Stimulated activated CD4-positive, alpha-beta T cell treated with anti-CD3 and anti-CD28 coated beads, Interleukin-4, amount 100 ng/mL, for 1 hour (primary cell): ENCODE measurements at places on chromosomes 3 and 15.
A peak's percentile ranks its signal among the peaks of the same experiment; 100 is the strongest.

DNA sequence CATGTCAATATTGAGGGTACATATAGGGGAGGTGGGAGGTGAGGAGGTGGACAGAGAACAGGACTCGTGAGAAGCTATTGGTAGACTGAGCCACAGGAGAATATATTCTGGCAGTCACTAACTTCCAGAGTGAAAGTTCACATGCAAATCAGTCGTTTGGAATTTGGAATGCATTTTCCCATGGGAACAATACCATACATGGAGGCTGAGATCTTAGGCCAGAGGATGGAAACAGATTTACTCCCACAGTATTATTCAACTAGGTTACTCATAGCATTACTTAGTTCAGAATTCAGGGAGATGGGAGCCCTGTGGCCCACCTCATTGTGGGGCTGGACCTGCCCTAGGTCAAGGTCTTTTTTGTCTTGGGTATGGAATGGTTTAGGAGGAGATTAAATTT, 36.4 kb upstream of the ABHD2 start:
- no peak for DNase-seq

- DNase-seq, result no peak
Observed at GRCh38 chr15:65372787-65373067, 5.1 kb downstream of the IGDCC3 start.

- no peak for DNase-seq
Observed at GRCh38 chr3:132382688-132383194, 34.6 kb upstream of the DNAJC13 start.

DNA sequence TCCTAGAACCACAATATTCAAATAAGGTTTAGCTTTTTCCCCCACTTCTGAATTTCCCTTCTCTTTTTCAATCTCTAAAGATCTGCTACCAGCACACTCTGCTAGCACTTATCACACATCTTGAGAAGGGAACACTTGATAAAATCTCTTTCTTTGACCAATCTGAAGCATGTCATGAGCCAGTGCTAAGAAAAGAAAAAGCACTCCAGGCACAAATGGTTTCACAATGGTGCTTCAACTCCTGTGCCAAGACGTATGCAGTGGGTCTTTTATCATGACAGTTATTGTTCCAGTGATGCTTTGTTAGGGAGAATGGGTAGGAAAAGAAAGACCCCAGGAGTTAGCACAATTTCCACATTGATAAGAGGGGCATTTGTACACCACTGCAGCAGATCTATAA, 248.4 kb downstream of the ZNF385D start:
- DNase-seq, result no peak

GRCh38 chr3:107458871-107459270, 63.9 kb upstream of the BBX start:
- no peak for DNase-seq

DNA sequence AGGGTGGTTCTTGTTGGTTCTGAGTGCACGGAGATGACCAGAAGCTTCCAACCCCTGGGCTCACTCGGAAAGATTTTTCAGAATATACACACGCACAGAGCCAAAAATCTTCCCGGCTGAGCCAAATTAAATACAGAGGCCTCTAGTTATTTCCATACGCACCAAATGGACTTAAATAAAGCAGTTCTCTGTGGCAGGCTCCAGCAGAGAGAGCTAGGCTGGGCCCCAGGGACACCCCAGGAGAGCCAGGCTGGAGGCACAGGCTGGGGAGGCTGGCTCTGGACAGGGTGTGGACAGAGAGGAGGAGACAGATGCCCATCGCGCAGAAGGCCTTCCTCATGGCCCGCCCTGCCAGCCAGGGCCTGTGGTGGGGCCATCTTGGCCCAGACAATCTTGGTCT, 115.9 kb downstream of the IQSEC1 start:
- DNase-seq, result no peak

DNA sequence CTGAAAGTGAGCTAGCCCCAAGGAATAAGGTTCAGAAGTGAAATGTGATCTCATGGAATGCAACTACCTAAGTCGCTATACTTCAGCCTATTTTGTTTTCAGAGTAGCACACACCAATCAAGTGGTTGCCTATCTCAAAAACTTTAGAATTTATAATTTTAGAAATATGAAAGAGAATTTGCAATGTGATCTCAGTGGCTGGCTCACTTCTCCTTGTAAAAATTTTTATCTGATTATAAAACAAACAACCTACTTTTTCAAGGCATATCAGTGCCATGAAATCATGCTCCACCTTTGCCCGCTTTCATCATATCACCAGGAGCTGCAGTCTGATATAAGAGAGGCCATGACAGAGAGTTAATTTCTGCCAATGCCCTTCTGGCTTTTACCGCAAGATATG, 47.3 kb downstream of the CLDN11 start:
- no peak for DNase-seq

DNA sequence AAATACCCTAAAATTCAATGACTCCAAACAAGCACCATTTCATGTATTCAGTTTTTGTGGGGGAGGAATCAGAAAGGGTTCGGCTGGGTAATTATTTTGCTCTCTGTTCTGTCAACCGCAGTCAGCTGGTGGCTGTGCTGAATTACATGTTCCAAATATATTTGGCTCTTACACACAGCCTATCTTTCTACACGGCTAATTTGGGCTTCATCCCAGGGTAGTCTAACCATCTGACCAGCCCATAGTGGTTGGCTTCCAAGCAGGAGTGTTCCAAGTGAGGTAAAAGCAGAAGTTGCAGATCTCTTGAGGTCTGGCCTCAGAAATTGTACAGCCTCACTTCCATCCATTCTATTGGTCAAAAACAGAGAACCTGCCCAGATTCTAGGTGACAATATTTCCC, 760.8 kb upstream of the SEMA6D start:
- no peak for DNase-seq

GRCh38 chr3:148998715-148999423, 7.5 kb downstream of the GYG1 start:
- no peak for DNase-seq

DNA sequence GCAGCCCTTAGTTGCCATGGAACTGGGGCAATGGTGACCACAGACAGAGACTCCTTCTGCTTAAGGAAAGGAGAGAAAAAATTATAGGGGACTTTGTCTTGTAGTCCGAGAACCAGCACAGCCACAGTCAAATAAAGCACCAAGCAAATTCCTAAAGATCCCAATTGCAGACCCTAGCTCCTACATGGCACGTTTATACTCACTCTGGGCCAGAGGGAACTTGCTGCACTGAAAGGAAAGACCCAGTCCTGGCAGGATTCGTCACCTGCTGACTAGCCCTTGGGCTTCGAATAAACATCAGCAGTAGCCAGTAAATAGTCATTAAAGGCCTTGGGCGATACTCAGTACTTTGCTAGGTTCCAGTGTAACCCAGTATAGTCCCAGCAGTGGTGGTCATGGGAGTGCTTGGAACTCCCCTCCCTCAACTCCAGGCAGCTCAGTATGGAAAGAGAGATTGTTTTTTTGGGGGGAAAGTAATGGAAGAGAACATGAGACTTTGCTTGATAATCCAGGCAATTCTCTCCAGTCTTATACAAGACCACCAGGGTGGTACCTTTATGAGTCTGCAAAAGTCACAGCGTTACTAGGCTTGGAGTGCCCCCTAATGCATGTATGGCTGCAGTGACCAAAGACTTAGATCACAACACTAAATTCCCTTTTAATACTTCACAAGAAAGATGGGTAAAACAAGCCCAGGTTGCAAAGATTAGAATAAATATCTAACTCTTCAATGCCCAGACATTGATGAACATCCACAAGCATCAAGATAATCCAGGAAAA, 66.4 kb upstream of the AGTR1 start:
- no peak for DNase-seq

GRCh38 chr3:104916971-104917370, 449.7 kb upstream of the ALCAM start:
- DNase-seq, result no peak

DNA sequence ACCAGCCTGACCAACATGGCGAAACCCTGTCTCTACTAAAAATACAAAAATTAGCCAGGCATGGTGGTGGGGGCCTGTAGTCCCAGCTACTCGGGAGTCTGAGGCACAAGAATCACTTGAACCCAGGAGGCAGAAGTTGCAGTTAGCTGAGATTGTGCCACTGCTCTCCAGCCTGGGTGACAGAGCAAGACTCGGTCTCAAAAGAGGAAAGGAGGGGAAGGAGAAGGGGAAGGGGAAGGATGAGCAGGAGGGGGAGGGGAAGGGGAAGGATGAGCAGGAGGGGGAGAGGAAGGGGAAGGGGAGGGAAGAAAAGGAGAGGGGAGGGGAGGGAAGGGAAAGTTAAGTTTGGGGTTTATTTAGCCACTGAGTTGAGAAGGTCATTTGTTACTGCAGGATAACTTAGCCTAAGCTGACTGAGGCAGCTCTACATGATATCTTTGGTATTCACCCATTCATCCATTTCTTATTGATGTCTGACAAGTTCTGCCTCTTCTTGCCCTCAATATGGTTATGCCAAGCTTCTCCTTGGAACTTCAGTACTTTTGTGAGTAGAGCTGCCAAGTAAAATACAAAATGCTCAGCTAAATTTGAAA, 15.9 kb upstream of the ABHD2 start:
- no peak for DNase-seq

DNA sequence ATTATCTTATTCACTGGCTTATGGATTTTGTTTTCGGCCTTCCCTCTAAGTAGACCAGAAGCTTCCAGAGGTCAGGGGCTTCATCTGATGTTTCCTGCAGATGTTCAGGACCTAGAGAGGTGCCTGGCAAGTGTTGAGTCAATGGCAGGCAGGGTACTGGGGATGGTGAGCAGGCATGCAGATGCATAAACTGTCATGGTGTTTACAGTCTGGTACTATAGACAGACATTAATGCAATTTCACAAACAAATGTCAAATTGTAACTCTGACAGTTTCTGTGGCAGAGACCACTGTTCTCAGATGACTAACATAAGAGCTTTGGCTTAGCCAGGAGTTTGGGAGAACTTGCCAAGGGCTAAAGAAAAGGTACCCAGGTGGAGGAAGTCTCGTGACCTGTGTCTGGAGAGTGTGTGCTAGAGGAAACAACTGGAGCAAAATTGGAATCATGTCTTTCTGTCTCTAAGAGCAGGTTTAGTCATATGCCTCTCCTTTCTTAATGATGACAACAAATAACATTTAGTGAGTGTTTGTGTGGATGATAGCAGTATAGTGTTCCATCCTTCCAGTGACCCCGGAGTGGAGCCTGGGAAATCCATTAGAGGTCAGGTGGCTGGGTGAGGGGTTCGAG, 53.7 kb upstream of the TRAK1 start:
- DNase-seq, result no peak

- no peak for DNase-seq
Observed at GRCh38 chr3:46861605-46862368, 1.5 kb downstream of the MYL3 start.

- peak; percentile 51 for DNase-seq
Observed at GRCh38 chr15:84736375-84736774, 12.0 kb upstream of the ZNF592 start.

DNA sequence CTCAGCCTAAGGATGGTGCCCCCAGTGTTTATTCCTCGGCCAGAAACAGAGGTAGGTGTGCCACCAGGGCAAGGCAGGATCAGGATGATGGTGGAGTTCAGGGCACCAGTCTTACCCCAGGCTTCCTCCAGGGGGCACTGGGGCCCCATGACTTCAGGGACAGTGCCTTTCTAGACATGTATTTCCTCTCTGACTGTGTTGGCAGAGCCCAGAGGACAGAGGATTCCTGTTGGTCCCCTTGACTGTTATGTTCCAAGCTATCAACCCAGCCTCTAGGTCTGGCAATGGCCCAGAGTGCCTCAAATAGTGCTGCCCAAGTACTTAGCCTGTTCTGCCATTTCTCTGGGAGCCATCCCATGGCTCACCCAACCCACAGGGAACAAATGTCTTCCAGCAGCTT, 2.8 kb downstream of the HEMK1 start:
- DNase-seq, result peak; percentile 82

GRCh38 chr3:21235491-21235890, 515.5 kb downstream of the ZNF385D start:
- DNase-seq, result no peak

DNA sequence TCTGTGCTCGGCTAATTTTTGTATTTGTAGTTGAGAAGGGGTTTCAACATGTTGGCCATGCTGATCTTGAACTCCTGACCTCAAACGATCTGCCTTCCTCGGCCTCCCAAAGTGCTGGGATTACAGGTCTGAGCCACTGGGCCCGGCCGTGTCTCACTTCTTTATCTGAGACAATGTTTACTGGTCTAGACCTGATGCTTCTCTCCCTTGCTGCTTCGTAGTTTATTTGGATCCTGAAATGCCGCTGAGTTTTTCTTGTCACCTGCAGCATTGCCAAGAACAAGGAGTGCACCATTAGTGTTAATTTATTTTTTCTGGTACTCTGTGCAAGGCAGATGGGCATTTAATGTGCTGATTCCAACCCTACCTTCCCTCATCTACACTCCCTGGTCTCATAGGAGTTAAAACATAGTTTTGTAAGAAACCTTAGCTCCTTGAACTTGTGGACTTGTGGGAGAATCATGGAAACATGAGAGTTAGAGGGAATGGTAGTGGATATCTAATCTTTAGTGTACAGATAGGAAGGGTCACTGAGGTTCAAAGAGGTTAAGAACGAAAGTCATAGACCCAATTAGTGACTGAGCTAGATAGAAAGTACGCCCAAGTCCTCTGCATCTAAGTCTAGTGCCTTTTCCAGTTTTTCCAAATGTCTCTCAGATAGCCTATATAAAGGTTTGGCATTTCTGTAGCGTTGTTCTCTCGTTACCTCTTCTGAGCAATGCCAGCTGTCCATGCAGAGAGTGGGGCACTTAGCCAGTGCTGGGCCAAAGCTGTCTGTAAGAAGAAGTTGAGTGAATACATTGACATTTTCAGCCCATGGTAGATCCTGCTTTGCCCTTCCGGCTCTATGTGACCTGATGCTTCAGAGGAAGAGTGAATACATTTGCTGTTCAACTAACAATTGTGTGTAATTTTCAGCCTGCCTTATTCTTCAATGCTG, 244.1 kb downstream of the LPP start:
- DNase-seq, result no peak

DNA sequence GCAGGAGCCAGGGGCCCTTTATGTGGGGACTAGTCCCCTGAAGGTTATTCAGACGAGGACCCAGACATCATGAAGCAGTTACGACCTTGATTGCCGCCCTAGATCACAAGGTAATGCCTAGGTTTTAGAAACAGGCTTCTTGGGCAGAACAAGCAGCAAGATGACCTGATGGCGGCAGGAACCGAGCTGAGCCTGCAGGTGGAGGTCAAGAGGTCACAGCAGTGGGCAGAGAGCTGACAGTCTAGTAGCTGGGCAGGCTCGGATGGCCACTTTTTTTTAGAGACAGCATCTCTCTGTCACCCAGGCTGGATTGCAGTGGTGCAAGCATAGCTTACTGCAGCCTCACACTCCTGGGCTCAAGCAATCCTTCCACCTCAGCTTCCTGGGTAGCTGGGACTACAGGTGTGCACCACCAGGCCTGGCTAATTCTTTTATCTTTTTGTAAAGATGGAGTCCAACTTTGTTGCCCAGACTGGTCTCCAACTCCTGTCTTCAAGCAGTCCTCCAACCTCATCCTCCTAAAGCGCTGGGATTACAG, 83.5 kb upstream of the ABHD17C start:
- no peak for DNase-seq
